ENCODE measurements at places on chromosomes 11 and 22. TPM values are rescaled to one million over a fixed set of nuclear protein-coding genes. Genes with fewer than 3 reads are reported as not detected.
A peak's percentile ranks its signal among the peaks of the same experiment; 100 is the strongest.

GRCh38 chr11:19605520-19606371, 106.9 kb upstream of the NAV2 start:
- no peak for DNase-seq

- DNase-seq, result no peak
These were observed 46.3 kb downstream of the BRD1 start for GRCh38 chr22:49781289-49781782.

GRCh38 chr11:111815489-111815888, 49.3 kb upstream of the PPP2R1B start:
- DNase-seq, result no peak

GRCh38 chr11:122273476-122274191, 157.6 kb upstream of the BLID start:
- no peak for DNase-seq

GRCh38 chr11:78276311-78276710, 87.6 kb downstream of the USP35 start:
- no peak for DNase-seq

DNA sequence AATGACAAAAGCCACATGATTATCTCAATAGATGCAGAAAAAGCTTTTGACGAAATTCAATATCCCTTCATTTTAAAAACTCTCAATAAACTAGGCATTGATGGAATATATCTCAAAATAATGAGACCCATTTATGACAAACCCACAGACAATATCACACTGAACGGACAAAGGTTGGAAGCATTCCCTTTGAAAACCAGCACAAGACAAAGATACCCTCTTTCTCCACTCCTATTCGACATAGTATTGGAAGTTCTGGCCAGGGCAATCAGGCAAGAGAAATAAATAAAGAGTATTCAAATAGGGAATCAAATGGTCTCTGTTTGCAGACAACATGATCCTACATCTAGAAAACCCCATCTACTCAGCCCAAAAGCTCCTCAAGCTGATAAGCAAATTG, 52.0 kb downstream of the CASP12 start:
- DNase-seq, result no peak

GRCh38 chr11:67584205-67584880, 731 bp downstream of the GSTP1 start:
- DNase-seq, result peak; percentile 67

DNA sequence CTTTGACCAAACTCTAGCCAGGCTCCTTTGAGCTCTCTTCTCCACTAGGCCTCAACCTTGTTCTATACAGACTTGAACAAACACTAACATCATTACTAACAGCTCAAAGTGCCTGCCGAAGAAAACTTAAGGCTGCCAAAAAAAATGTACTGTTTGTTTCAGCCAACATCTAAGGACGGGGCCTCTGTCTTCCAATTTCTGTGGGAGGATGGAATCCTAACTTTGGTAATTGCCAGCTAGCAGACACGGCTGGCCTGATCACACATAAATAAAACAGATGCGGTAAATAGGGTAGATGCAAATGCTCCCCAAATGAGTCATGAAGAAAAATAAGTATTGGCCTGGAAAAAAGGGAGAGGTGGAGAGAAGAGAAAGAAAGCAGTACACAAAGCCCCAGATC, 394.3 kb downstream of the TMEM135 start:
- no peak for DNase-seq

DNA sequence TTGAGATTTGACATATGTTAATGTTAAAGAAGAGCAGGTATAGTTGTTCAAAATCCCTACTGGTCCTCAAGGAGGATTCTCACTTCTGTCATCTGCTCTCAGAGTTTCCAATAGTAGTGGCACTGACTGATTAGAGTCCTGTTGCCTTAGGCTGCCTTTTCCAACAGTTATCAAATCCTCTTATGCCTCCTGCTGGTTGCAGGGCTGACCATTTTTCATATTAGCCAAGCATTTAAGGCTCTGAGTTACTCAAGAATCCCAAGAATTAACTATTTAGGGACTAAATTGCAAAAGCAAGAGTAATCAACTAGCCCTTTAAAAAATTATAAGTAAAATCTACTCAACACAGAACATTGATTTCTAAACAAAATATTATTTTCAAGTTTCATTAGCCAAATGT, 212.0 kb upstream of the CHORDC1 start:
- no peak for DNase-seq

- DNase-seq, result no peak
These were observed 142.2 kb downstream of the HIPK3 start for GRCh38 chr11:33399421-33399820.

GRCh38 chr11:134026655-134027343, 42.1 kb upstream of the JAM3 start:
- DNase-seq, result no peak

DNA sequence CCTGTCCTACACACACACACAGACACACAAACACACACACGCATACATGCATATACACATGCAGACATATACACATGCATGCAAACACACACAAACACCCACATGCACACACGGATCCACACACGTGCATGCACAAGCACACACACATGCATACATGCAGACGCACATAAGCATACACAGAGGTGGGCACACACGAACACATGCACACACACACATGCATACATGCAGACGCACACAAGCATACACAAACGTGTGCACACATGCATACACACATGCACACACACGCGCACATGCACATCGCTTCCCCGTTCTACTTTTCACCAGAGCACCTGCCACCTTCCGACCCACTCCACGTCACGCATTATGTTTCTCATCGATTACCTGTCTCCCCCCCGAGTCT, 13.2 kb downstream of the PHF21B start:
- DNase-seq, result no peak

SLC22A8 gene
- not detected for total RNA-seq

PLAAT3 gene
- 43.6 TPM for total RNA-seq

FIBIN gene
- total RNA-seq, result 0.22 TPM

NUDT8 gene
- total RNA-seq, result 5.8 TPM

KRTAP5-9 gene
- 0.76 TPM for total RNA-seq

FXYD6 gene
- total RNA-seq, result 57.1 TPM

OR56A1 gene
- 0.15 TPM for total RNA-seq

TMPRSS6 gene
- 0.12 TPM for total RNA-seq

NDUFC2 gene
- total RNA-seq, result 221 TPM

Data from glutamatergic neuron (in vitro differentiated cells).